IMR-90 (cell line): ENCODE measurements at places on chromosomes 1 and 21.

GRCh38 chr1:201448990-201449389 is 20.0 kb downstream of the PHLDA3 start:
- DNase-seq: no peak
- no peaks in the 10 kb centered on the region for H3K36me3 ChIP-seq
- no peaks in the 10 kb centered on the region for H3K27me3 ChIP-seq
- H3K27ac ChIP-seq: no peak overlapping the region

- no peaks in the 10 kb centered on the region for H3K27me3 ChIP-seq
- no peak overlapping the region for H3K27ac ChIP-seq
- no peak overlapping the region for H3K4me3 ChIP-seq
- peak; percentile 74 for DNase-seq
- H3K36me3 ChIP-seq: no peaks in the 10 kb centered on the region
Measured at GRCh38 chr1:50774759-50775351, 185.2 kb downstream of the FAF1 start.

DNA sequence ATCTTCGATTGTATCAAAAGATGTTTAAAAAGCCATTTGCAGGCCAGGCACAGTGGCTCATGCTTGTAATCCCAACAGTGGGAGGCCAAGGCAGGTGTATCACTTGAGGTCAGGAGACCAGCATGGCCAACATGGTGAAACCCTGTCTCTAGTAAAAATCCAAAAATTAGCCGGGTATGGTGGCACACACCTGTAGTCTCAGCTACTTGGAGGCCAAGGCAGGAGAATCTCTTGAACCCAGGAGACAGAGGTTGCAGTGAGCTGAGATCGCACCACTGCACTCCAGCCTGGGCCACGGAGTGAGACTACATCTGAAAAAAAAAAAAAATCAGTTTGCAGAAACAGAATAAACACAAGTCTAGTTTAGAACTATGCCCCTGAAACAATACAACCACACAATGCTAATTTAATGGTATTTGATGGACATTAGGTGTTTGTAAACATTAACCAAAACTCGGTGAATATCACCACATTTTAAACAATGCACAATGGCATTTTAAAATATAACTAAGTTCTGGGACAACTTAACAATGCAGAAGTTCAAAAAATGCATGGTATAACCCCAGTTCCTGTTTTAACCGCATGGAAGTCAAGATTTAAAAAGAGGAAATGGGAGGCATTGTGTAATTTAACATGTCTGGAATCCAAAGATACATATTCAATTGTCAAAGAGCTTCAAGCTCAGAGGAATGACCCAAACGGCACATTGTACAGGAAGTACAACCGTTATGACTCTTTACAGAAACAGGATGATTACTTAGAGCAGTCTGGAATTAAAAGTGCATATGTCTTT is 7.1 kb upstream of the PTTG1IP start:
- peaks cover 2% of the 10 kb centered on the region; the same call in 1 of the 2 replicates for H3K27me3 ChIP-seq
- H3K4me3 ChIP-seq: no peak overlapping the region
- peak; percentile 59 for DNase-seq

DNA sequence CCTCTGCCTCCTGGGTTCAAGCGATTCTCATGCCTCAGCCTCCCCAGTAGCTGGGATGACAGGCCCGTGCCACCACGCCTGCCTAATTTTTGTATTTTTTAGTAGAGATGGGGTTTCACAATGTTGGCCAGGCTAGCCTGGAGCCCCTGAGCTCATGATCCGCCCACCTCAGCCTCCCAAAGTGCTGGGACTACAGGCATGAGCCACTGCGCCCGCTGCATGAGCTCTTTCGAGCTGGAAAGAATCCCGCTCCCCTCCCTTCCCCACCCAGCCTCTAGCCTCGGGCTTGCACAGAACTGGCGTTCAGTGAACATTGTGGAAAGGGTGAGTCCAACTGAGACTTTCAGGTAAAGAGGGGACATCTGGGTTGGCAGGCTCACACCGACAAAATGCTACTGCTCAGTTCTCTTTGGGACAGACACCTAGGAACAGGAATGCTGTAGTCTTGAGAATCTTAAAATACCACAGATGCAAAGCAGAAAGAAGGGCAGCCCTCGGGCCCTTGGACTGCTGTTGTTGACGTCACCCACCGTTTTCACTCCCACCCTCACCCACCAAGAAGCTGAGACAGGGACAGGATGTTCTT is 9.7 kb upstream of the GNG4 start:
- DNase-seq: no peak
- no peak overlapping the region for H3K4me3 ChIP-seq
- H3K27me3 ChIP-seq: peaks cover 4% of the 10 kb centered on the region
- H3K27ac ChIP-seq: no peak overlapping the region

GRCh38 chr1:10593750-10594149 is 119.0 kb downstream of the PEX14 start:
- no peak overlapping the region for H3K27ac ChIP-seq
- H3K27me3 ChIP-seq: no peaks in the 10 kb centered on the region
- DNase-seq: no peak
- H3K4me1 ChIP-seq: peaks cover 18% of the 10 kb centered on the region
- H3K4me3 ChIP-seq: no peak overlapping the region

DNA sequence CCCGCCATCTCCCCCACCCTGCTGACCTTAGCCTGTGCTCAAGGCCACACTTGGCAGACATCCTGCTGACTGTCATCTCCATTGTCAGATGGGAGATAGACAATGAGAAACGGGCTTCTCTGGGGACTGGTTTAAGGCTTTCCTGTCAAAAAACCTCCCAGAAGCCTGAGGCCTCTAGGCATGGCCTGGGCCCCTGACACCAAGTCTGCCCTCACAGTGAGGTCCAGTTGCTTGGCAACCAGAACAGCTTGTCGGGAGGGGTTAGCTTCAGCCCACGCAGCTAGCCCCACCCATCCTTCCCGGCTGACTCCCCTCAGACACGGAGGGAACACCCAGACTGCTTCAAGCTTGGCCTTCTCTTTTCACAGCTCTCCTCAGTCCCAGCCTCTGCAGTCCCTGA is 11.0 kb downstream of the PLEKHA6 start:
- H3K27me3 ChIP-seq: no peaks in the 10 kb centered on the region
- H3K4me1 ChIP-seq: peaks cover 25% of the 10 kb centered on the region
- H3K36me3 ChIP-seq: no peaks in the 10 kb centered on the region
- peak overlapping the region; percentile 4; the same call in 1 of the 2 replicates for H3K27ac ChIP-seq

DNA sequence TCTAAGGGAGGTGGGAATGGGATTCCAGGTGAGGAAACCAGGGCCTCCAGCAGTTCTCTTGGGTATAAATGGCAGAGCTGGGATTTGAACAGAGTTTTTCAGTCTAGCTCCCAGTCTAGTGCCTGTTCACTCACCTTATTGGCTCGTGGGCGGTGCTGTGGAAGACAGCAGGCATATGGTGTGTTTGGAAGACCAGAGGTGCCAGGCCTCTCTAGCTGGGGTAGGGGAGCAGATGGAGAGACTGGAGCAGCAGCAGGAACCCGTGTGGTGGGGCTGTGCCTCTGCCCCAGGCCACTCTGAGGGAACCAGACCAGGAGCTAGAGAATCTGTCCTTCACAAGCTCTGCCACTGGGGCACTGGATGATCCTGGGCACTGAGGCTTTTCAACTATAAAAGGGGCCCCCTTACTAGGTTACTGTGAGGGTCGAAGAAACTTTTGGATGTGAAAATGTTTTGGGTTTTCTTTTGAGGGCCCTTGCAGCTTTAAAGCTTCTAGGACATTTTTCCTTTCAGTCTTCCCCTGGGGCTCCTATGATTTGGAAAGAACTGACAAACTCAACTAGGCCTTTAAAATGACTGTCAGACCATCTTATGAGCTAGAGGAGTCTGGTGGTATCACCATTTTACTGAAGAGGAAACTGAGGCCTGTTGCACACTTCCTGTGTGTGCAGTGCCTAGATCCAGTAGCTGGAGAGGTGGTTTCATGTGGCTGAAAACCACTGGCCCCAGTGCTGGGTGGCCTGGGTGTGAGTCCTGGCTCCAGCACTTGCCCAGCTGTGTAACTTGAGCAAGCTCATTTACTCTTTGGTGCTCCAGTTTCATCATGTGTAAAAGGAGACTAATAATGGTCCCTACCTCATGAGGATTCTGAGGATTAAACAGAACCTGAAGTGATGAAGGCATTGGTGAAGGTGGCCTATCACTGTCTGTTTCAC is 6.1 kb downstream of the DMRTB1 start:
- no peaks in the 10 kb centered on the region for H3K4me1 ChIP-seq
- H3K4me3 ChIP-seq: no peak overlapping the region
- no peak overlapping the region for H3K27ac ChIP-seq
- no peak for DNase-seq
- peaks cover 18% of the 10 kb centered on the region for H3K27me3 ChIP-seq

DNA sequence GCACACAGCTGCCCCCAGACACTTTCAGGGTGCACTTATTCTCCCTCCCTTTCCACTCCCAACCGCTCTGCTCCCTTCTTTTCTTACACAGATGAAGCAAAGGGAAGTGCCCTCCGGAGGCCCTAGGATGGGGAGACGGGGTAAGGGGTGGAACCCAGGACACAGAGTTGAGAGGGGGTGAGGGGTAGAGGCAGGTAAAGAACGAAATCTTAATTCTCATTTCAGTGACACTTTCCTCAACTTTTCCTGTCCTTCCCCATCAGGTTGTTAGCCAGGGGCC is 12.8 kb downstream of the PLEKHO1 start:
- H3K27ac ChIP-seq: peak overlapping the region; percentile 93
- DNase-seq: no peak
- H3K4me3 ChIP-seq: peak overlapping the region; percentile 8; the same call in 1 of the 2 replicates
- no peaks in the 10 kb centered on the region for H3K27me3 ChIP-seq
- H3K4me1 ChIP-seq: peaks cover 49% of the 10 kb centered on the region
- H3K36me3 ChIP-seq: peaks cover 25% of the 10 kb centered on the region

GRCh38 chr1:159790237-159790917 is 9.6 kb downstream of the DUSP23 start:
- no peak overlapping the region for H3K4me3 ChIP-seq
- DNase-seq: peak; percentile 10
- peaks cover 20% of the 10 kb centered on the region for H3K27me3 ChIP-seq
- no peak overlapping the region for H3K27ac ChIP-seq
- H3K4me1 ChIP-seq: no peaks in the 10 kb centered on the region

- no peak overlapping the region for H3K27ac ChIP-seq
- peaks cover 3% of the 10 kb centered on the region for H3K4me1 ChIP-seq
- H3K4me3 ChIP-seq: no peak overlapping the region
Measured at GRCh38 chr1:89607586-89608318, 25.2 kb upstream of the LRRC8C start.

- H3K4me1 ChIP-seq: no peaks in the 10 kb centered on the region
- no peak overlapping the region for H3K27ac ChIP-seq
- no peaks in the 10 kb centered on the region for H3K36me3 ChIP-seq
- DNase-seq: no peak
Measured at GRCh38 chr21:25657140-25657539, 18.1 kb downstream of the JAM2 start.

- no peaks in the 10 kb centered on the region for H3K36me3 ChIP-seq
- no peaks in the 10 kb centered on the region for H3K27me3 ChIP-seq
- H3K4me1 ChIP-seq: peaks cover 11% of the 10 kb centered on the region
Measured at GRCh38 chr1:98963064-98963758, 41.5 kb downstream of the PLPPR5 start.

GRCh38 chr1:46133181-46133658 is 791 bp upstream of the PIK3R3 start:
- no peaks in the 10 kb centered on the region for H3K27me3 ChIP-seq
- H3K27ac ChIP-seq: peak overlapping the region; percentile 81
- H3K4me1 ChIP-seq: peaks cover 5% of the 10 kb centered on the region
- peak overlapping the region; percentile 56 for H3K4me3 ChIP-seq
- no peak for DNase-seq
- no peaks in the 10 kb centered on the region for H3K36me3 ChIP-seq

- H3K4me3 ChIP-seq: no peak overlapping the region
- H3K4me1 ChIP-seq: no peaks in the 10 kb centered on the region
- DNase-seq: no peak
- no peak overlapping the region for H3K27ac ChIP-seq
Measured at GRCh38 chr1:51131185-51131584, 29.2 kb downstream of the C1orf185 start.

DNA sequence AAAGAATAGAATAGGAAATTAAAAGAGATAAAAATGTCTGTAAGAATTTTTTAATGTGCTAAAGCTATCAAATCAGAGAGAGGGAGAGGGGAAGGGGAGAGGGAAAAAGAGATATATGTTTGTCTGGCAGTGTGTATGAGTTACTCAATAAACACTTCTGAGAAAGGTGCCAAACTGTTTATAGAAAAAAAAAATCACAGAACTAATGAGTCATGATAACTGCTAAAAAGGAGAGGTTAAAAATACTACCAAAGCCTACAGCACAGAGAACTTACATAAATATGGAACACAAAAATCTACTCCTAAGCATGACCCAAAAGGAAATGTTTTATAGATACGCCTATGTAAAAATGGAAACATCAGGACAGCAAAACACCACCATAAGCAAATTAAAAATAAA is 45.4 kb downstream of the SELENOF start:
- peaks cover 3% of the 10 kb centered on the region for H3K4me1 ChIP-seq
- peak; percentile 7 for DNase-seq
- H3K4me3 ChIP-seq: no peak overlapping the region
- no peak overlapping the region for H3K27ac ChIP-seq
- H3K36me3 ChIP-seq: peaks cover 4% of the 10 kb centered on the region
- H3K27me3 ChIP-seq: no peaks in the 10 kb centered on the region

DNA sequence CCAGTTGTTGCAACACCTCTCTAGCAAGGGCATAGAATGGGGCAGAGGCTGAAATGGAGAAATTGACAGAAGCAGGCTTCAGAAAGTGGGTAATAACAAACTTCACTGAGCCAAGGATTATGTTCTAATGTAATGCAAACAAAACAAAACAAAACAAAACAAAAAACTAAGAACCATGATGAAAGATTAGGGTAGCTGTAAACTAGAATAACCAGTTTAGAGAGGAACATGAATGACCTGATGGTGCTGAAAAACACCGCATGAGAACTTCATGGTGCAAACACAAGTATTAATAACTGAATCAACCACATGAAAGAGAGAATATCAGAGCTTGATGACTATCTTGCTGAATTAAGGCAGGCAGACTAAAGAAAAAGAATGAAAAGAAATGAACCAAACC is 1707.7 kb downstream of the BRINP3 start:
- H3K4me1 ChIP-seq: no peaks in the 10 kb centered on the region
- no peaks in the 10 kb centered on the region for H3K36me3 ChIP-seq
- H3K27me3 ChIP-seq: no peaks in the 10 kb centered on the region

- no peak overlapping the region for H3K27ac ChIP-seq
- H3K4me1 ChIP-seq: no peaks in the 10 kb centered on the region
- no peak for DNase-seq
- no peaks in the 10 kb centered on the region for H3K27me3 ChIP-seq
- H3K36me3 ChIP-seq: peaks cover 5% of the 10 kb centered on the region
- H3K4me3 ChIP-seq: no peak overlapping the region
Measured at GRCh38 chr1:44860891-44861425, 17.9 kb upstream of the PTCH2 start.

- H3K36me3 ChIP-seq: peaks cover 26% of the 10 kb centered on the region
- DNase-seq: no peak
- H3K4me1 ChIP-seq: peaks cover 17% of the 10 kb centered on the region
Measured at GRCh38 chr1:161176468-161177111, 717 bp downstream of the B4GALT3 start.

- no peak overlapping the region for H3K4me3 ChIP-seq
- H3K4me1 ChIP-seq: no peaks in the 10 kb centered on the region
- H3K27me3 ChIP-seq: no peaks in the 10 kb centered on the region
- H3K36me3 ChIP-seq: no peaks in the 10 kb centered on the region
Measured at GRCh38 chr1:199758626-199759255, 268.8 kb upstream of the NR5A2 start.
